CD4-positive, alpha-beta T cell treated with Interleukin-6 at 100 ng/mL for 8 hours (primary cell): ENCODE measurements at places on chromosomes 12 and 14.

DNA sequence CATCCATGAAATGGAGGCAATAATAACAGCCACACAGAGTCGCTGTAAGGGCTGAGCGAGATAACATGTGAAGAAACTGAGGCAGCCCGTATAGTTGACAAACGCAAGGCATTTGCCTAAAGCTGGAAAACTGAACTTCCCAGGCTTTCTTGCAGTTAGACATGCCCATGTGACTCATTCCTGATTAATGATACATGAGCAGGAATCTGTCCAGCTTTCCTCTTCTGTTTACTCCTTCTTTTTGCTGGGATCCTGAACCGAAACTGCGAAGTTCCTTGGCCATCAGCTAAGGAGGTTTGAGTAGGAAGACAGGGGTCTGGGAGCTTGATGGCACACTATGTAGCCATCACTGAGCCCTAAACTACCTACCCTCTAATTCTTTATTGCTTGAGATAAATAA is 52.2 kb downstream of the ST8SIA1 start:
- DNase-seq, result no peak

- no peak for DNase-seq
Observed at GRCh38 chr12:3332188-3332587, 158.8 kb upstream of the PRMT8 start.

- DNase-seq, result no peak
Observed at GRCh38 chr12:127590868-127591267, 676.1 kb upstream of the TMEM132C start.

- no peak for DNase-seq
Observed at GRCh38 chr12:62689042-62689839, 222.6 kb downstream of the MON2 start.

GRCh38 chr14:91415794-91416743 is 1.6 kb downstream of the CCDC88C start:
- peak; percentile 81 for DNase-seq

GRCh38 chr12:99383258-99383657 is 264.3 kb upstream of the GARIN6 start:
- no peak for DNase-seq

DNA sequence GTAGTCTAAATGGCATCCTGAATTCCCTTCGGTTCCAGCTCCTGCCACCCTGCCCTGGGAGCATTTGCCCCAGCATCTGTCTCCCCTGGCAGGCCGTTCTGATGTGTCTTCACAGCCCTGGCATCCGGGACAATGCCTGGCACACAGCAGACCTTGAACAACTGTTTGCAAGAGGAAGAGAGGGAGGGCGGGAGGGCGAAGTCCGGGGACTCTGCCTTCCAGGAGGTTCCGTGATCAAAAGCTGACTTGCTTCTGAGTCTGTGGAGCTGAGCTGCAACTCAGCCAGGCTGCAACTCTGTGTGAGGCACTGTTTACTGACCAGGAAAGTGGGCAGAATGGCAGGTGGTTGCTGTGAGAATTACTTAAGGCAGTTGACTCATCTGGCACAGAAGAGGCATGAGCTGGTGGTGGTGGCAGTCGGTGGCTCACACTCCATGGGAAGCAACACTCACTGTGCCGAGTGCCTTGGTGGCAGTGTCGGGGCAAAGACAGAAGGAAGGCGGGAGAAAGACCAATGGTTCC is 61.1 kb upstream of the DLK1 start:
- DNase-seq, result no peak

DNA sequence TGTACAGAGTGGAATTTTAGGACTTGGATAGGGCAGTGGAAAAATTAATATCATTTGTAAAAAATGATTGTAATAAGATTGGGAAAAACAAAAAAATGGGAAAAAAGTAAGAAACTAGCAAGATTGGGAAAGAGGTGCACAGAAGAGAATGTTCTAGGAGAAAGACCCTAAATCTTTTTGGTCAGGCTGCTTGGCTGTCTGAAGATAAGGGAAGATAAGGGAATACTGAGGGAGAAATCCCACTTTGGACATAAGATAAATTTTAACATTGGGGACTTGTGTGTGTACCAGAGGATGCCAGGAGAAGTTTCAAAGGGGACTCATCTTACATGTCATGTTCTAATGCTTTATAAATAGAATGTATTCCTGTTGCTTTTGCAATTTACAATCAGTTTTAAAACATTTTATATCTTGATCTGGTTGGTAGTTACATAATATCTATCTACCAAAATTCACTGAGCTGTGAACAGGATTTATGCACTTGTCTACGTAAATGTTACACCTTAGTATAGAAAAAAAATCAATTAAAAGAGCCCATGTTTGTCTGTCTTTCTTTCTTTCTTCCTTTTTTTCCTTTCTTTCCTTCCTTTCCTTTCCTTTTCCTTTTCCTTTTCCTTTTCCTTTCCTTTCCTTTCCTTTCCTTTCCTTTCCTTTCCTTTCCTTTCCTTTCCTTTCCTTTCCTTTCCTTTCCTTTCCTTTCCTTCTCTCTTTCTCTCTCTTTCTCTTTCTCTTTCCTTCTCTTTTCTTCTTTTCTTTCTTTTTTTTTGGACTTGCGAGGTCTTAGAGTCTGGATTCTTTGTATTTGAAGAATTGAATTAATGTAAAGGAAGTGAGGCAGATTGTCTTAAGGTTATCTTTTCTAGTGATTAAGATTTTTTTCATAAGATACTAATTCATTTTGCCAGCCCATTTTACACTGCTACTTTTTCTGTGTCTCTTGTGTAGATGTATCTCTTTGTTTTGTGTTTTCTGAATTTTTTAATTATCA is 66.1 kb downstream of the KTN1 start:
- no peak for DNase-seq
